ENCODE measurements at places on chromosomes 5 and 9.
A peak's percentile ranks its signal among the peaks of the same experiment; 100 is the strongest.

- DNase-seq = no peak
Measured at GRCh38 chr5:766666-767431, 17.7 kb downstream of the ZDHHC11B start.

DNA sequence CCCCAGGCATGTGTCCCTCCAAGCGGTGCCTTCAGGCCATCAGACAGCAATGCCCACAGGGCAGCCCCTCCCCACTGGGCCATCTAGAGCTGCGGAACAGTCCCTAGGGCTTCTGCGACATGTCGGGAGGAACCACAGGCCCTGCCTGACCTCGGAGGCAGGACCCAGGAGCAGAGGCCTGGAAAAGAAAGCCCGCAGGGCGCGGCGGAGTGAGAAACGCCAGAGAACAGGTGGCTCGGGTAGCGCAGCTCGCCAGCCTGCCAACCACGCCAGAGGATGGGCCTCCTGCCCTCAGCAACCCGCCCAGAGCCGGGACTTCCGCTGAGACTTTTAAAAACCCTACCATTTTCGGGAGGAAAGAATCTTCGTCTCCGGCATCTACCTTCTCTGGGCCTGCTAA lies 715 bp downstream of the LCN8 start:
- no peak for DNase-seq

- no peak for DNase-seq
Measured at GRCh38 chr9:76188905-76189304, 205.3 kb downstream of the RFK start.

DNA sequence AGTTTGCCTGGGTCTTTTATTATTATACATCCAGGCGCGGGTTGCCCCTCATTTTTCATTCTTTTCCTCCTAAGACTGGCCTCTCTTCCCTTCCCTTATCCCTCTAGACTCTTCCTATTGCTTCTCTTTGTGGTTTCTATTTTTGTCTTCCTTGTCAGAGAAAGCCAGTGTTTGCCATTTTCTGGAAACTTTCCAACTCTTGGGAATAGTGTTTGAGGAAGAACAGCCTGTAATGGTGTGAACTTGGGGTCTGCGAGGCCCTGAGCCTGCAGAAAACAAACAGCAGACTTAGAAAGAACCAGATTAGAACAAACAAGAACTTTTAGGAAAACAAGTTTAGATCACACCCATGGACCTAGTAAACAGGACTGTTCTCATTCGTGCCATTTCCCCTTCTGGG lies 15.5 kb downstream of the PRKACG start:
- no peak for DNase-seq

DNA sequence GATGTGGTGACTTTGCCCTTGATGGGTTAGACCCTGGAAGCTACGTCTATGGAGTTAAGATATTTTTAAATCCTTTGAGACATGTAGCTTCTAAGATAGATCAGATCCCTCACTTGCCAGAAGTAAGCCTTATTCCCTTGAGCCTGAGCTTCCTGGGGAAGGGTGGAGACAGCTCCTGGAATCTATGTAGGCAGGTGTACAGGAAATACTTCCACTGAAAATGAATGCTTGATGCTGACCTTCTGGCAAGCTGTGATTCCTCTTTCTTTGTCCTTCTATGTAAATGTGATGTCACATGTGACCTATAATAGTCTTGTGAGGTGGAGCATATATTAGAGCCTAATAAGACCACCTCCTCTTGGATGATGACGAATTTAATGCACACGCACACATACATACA lies 1152.0 kb upstream of the ACO1 start:
- no peak for DNase-seq

DNA sequence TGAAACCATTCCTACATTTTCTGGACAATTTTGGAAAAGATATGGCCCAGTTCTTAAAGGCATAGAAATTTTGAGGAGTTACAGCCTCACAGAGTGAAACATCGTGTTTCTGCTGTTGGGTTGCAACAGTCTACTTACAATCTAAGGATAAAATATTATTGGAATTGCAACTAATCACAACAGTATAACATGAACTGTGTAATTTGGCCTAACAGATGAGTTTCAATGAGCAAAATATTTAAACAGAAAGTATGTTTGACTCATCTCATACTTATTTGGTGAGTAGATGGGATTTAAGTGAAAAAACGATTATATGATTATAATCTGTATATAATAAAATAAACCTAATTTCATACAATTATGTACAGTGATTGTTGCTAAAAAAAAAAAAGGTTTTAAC lies 1061.8 kb downstream of the CDH12 start:
- DNase-seq = no peak

- no peak for DNase-seq
Measured at GRCh38 chr5:96658272-96658671, 3.9 kb upstream of the CAST start.

DNA sequence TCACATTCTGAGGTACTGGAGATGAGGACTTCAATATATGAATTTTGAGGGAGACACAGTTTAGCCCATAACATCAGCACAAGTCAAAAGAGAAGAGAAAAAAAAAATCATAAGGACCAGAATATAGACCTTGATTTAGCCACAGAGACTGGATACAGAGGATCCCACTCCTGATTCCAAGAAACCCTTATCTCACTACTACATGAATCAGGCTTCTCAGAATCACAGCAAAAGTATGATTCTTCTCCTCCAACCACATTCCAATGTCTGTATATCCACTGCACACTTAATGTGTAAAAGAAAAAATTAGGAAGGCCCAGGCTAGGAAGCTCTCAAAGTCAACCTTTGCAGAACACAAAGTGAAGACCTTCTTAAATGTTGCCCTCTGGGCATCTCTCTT lies 610.9 kb downstream of the DTWD2 start:
- DNase-seq = no peak

- peak; percentile 55 for DNase-seq
Measured at GRCh38 chr5:112533362-112533761, 114.3 kb upstream of the EPB41L4A start.

- DNase-seq = peak; percentile 87
Measured at GRCh38 chr5:83473346-83474160, 2.0 kb downstream of the VCAN start.

- no peak for DNase-seq
Measured at GRCh38 chr9:134457321-134458206, 131.3 kb downstream of the RXRA start.

DNA sequence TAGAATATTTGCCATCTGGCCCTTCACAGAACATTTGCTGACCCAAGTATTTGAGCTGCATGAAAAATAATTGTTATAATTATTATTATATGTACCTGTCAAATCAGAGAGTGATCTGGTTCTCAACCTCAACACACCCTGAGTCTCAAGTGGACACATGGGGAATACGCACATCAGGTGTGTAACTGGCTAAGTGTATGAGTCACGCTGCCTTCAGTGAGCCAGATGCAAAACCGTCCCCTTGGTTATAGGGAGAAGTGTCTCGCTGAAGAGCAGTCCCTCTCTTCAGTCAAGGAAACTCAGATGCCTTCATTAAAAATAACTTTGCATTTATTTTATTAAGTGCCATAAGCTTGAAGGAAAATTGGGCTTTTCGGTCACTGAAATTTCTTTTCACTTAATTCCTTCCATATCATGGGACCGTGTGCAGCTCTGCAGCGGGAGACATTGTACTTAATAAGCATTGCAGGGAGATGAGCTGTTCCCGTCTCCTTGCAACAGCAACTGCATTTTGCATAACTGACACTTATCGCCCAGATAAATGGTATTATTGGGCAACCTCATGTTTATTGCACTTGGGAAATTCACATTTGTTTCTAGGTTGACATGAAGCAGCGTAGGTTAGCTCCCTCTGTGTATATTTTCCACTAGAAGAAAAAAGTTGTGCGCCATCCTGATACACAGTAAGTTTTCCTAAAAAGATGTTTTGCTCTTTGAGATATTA lies 512.3 kb upstream of the DAP start:
- DNase-seq = no peak
